CD4-positive, alpha-beta T cell treated with Interferon gamma for 1 hour (primary cell): ENCODE measurements at places on chromosomes 12 and 14.

DNA sequence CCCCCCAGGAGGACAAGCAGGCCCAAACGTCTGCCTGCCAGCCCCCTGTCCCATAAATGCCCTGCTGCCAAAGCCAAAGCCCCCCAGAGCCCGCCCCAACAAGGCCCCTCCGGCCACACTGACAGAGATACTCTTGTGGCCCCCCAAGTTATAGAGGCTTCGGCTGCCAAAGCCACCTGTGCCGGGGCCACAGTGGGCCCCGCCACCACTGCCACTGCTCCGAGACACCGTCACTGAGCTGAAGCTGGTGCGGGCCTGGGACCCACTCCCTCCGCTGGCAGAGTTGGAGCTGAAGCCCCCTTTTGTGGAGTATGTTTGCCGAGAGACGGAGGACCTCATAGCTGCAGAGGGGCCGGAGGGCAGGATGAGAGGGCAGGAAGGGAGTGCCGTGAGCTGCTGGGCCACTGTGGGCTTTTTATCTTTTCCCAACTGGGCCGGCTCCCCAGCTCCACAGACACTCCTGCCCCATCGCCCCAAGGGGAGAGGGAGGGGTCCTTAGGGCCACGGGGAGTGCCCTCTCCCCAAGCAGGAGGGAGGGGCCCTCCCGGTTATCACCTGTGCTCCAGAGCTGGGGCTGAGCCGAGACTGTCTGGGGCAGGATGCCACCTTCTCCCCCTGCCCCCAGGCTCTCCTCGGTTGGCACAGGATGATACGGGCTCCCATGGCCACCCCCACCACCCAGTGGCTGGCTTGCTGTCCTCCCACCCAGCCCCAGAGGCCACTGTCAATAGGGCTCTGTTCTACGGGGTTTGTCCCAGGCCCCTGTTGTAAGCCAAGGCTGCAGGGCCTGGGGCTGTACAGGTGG, at the start of gene KRT79:
Gene KRT79, minus strand, starts transcription at position 390 of the 805 bp plus-strand sequence. Its CDS starts 51 bp downstream, at position 339.
- no peak for DNase-seq

GRCh38 chr12:113332688-113333417, 2.1 kb downstream of the SLC8B1 start:
- DNase-seq: no peak

DNA sequence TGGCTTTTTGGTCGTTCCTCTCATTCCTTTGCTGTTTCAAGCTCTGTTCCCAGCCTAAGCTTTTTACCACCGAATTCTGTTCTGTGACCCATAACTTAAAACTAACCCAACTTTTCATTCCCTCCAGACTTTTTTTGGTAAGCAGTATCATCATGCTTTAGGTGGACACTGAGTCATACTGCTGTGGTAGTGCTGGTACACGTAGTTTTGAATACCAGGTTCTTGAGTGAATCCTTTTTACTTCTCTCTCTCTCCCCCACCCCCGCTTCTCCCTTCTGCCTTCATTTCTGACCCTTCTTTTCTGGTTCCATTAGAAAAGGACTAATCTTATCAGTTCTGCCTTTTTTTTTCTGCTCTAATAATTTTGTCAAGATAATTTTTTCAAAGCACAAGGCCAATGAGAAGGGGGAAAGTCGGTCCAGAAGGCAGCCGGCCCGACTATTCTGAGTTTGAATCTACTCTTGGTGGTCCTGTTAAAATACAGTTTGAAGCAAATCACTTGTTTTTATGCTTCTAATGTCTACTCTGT, 2.3 kb upstream of the MDM2 start:
- no peak for DNase-seq

DNA sequence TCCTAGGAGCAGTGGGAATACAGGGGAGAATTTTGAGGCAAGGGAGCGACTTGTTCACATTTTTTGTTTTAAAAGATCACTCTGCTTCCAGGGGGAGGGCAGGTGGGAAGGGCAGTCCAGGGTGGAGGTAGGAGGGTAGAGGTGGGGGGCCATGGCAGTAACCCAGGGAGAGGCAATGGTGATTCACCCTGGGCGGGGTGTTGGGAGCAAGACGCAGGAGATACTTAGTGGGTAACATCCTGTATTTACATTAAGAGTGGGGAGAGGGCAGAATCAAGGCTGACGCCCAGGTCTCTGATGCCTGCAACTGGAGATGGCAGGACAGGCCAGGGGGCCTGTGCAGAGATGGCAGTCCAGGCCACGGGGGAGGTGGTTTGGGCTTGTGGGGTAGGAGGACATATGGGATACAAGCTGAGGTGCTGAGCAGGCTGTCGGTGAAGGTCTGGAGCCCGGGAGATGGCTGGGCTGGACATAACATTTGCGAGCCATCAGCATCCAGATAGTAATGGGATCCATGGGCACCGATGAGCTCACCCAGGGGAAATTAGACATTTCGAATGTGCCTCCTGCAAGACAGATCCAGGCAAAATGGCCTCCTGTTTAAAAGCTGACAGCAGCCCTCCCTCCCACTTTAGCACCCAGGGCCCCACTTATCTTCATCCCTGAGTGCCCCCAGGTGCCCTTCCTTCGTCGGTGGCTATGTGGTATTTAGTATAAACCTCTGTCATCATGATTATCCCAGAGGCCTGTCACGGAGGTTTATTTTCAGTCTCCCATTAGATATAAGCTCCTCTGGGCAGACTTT, 9.3 kb downstream of the EML1 start:
- no peak for DNase-seq

DNA sequence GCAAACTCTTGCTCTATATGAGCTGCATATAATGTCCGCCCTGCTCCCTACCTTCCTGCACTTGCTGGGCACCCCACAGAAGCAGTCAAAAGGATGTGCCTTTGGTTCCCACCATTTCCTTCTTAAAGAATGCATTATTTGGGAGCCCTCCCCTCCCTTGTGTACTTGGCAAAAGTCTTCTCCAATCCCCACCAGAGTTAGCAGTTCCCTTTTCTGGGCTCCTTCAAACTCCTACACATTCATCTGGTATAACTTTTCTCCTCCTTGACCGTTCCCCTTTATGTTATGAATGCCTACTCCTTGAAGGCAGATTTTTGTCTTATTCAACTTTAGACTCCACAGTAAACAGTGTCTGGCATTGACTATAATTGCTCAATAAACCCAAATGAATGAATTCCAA, 27.8 kb downstream of the AREL1 start:
- DNase-seq: no peak

- no peak for DNase-seq
Measured at GRCh38 chr14:36580141-36580855, 2.1 kb downstream of the NKX2-8 start.

- no peak for DNase-seq
Measured at GRCh38 chr12:18470251-18470650, 208.9 kb downstream of the PIK3C2G start.

DNA sequence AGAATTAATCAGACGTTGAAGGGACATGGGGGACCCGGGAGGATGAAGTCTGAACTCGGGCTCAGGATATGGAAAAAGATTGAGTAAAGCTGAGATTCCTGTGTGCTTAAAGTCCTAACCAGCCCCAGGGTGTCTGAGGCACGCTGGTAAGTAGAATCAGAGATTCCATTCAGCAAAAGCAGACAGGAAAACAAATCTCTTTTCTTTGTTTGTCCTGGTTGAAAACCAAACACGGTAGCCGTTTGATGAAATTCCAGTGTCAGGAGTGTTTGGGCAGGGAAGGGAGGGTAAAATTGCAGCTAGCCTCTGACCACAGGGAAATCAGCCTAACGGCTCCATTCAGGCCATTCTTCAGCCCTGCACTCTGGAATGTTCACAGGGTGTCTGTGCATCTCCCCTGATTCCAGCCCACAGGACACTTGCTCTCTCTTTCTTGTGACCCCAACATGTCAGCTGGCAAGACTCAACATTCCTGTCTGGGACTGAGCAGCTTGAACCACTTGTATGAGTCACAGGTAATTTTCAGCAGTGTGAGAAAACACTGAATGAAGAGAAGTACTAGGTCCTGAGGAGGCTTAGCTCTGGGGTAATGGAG, 31.0 kb downstream of the NINJ2 start:
- no peak for DNase-seq

GRCh38 chr12:71955970-71956369, 17.3 kb downstream of the TPH2 start:
- no peak for DNase-seq

DNA sequence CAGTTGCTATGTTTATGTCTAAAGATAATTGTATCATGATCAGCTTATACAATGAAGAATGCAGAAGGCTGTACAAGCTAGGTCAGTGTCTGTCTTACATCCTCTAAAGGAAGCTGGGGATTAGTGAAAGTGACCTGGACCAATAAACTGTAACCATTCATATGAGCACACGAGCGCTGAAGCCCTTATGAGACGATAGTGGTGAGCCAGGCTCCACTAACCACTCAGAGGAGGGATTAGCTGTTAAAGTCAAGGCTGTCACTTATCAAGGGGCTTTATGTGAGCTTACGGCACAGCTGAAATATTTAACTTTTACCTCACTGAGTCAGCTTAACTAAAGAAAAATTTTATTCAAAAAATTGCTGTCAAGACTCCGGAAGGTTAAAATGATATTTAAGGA, 30.3 kb downstream of the NDUFA12 start:
- DNase-seq: no peak

- DNase-seq: no peak
Measured at GRCh38 chr12:76542908-76543307, 16.7 kb downstream of the OSBPL8 start.

GRCh38 chr14:66085665-66086064, 400.5 kb upstream of the CCDC196 start:
- DNase-seq: no peak

- no peak for DNase-seq
Measured at GRCh38 chr12:28114488-28114887, 75.8 kb upstream of the CCDC91 start.

- DNase-seq: no peak
Measured at GRCh38 chr12:84183576-84183975, 729.0 kb downstream of the SLC6A15 start.

- DNase-seq: no peak
Measured at GRCh38 chr12:30870491-30871265, 55.9 kb upstream of the TSPAN11 start.

DNA sequence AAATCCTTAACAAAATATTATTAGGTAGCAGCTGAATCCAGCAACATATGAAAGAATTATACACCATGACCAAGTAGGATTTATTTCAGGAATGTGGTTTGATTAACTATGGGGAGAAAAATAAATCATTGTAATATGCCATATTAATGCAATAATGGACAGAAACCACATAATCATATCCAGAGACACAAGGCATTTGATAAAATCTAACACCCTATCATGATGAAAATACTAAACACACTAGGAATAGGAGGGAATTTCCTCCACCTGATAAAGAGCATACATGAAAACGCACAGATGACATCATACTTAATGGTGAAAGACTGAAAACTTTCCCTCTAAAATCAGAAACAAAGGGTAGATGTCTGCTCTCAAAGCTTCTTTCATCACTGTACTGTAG, 238.9 kb downstream of the PHLDA1 start:
- no peak for DNase-seq

GRCh38 chr14:92416544-92416943, 93.6 kb downstream of the SLC24A4 start:
- DNase-seq: no peak

- DNase-seq: peak; percentile 10
Measured at GRCh38 chr12:124480469-124481256, 86.7 kb downstream of the NCOR2 start.

GRCh38 chr12:58583529-58583928, 336.8 kb downstream of the LRIG3 start:
- DNase-seq: no peak

DNA sequence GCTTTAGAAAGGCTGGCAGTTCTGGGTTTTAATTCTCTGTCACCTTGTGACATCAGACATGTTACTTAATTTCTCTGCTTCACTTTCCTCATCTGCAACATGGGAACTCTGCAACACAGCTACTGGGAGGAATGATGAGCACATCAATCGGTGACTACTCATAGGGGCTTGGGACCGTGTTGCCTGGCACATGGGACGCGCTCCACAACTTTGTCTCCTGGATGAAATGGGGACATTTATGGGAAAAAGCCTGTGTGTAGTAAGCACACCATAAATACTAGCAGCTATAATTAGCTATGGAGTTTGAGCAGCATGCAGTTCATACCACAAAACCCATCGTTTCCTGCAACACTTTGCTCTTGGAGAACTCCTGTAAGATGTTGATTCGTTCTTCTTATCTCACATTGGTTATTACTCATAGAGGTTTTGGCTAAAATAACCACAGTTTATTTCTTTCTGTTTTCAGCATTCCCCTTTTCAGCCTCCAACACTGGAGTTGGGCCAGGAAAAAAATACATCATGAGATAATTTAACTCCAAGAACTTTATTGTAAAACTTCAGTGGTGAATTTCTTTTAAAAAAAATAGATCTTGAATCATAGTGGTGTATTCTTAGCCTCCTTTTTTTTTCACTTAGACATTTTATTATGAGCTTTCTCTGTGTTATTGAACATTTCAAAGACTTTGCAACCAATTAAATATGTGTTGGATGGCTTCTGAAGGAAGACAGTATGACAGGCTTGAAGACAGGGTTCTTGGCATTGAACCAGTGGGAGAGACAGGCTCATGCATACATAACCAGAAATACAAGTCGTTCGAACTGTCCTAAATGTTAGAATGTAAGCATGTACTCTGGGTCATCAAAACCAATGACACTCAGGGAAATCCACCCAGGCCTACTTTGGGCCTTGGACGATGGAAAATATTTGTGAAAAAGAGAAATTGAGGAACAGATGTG, 72.7 kb downstream of the RIN3 start:
- DNase-seq: peak; percentile 20
